T-helper 1 cell (primary cell): ENCODE measurements at places on chromosomes 1 and 21.

GRCh38 chr1:158103861-158104522 lies 76.7 kb upstream of the CD1D start:
- no peak for DNase-seq

- no peak for DNase-seq
Observed at GRCh38 chr1:24089743-24090555, 22.0 kb downstream of the MYOM3 start.

- no peak for DNase-seq
Observed at GRCh38 chr1:234494049-234494448, 15.1 kb upstream of the TARBP1 start.

DNA sequence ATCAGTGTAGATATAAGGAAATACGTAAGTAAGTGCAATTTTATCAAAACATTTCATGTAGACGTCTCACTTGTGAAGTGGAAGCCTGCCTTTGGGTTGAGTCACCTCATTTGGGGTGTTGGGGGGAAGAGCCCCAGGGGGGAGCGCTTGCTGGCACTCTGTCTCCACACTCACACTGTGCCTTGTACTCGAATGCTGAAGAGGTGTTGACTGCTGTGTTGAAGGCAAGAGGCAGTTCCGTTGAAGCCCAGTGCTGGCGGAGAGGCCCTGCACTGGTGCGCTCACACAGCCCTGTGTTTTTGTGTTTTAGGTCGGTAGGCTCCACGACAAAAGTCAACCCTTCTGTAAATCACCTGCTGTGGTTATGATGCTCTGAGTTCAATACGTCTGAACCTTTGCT lies 131.9 kb upstream of the COL6A1 start:
- no peak for DNase-seq

- DNase-seq, result no peak
Observed at GRCh38 chr1:70909262-70909822, 138.3 kb downstream of the PTGER3 start.

- DNase-seq, result no peak
Observed at GRCh38 chr1:94553323-94553730, 11.8 kb upstream of the F3 start.

GRCh38 chr1:32032275-32032615 lies 18.6 kb downstream of the KHDRBS1 start:
- DNase-seq, result no peak

DNA sequence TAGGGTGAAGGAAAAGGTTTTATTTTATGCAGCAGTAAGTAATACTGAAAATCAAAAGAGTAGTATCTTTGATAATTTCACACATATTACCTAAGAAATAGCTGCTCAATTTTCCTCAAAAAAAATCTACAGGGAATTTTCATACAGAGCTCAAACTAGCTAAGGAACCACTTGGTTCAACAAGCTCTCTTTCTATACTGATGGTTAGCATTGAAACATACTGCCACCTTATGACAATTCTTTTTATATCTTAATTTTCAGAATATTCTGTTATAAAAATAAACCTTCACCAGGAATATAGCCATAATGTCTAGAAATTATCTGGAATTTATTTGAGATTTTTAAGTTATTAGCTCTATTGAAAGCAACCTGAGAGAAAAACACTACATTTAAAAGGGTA lies 142.1 kb downstream of the DPYD start:
- no peak for DNase-seq

GRCh38 chr1:234229581-234230387 lies 143.5 kb upstream of the COA6 start:
- DNase-seq, result no peak

DNA sequence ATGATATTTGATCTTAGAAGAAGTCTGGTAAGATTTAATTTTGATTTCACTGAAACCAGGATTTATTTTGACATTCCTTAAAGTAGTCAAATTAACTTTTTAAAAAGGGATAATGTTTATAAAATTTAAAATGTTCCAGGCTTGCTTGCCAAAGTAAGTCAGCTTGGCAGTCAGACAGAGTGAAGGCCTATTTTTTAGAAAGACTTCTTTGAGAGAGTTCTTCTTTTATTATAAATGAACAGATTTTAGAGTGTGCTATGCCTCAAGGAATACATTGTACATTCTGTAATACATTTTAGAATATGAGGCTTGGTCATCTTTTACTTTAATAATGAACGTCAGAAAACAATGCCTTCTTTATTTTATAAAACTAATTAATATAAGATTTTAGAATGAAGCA lies 138.7 kb downstream of the DISP1 start:
- no peak for DNase-seq

DNA sequence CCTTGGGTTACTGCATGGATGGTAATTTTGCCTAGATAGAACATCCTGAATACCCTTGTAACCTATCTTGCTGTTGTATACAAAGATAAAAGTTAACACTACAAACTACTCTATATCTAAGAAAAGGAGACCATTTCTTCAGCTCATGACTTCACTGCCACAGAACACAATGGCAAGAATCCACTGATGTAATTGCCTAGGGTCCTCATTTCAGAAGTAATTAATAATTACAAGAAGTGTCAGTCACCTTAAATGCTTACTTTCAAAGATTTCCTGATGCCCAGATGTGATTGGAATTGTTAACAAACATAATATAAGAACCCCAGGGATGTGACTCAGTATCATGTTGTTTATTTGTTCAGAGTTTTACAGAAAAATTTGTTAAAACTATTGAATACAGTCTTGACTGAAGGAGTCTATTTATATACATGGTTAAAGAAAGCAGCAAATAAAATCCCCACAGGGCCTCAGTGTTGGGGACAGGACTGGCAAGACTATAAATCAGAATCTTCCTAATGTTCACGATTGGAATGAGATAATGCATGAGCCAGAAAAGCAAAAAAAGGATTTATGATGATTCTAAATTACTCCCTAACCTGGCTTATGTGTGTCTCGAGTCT lies 83.9 kb downstream of the CRB1 start:
- no peak for DNase-seq

DNA sequence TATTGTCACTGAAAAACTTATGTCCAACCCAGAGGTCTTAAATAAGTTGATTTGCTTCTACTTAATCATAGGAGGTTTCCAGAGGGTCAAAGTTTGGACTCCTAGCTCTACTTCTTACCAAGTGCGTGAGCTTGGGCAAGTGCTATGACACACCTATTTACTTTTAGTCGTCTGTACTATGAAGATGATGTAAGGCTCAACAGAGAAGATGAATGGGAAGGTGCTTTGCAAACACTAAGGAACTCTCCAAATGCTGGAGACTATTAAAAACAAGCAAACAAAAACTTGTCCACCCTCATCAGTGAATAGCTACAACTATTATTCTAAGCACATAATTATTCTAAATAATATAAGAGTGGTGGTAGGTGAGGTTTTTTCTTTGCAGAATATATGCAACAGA lies 232.3 kb upstream of the USP24 start:
- no peak for DNase-seq

GRCh38 chr1:228987736-228988506 lies 252.6 kb downstream of the RHOU start:
- DNase-seq, result no peak

DNA sequence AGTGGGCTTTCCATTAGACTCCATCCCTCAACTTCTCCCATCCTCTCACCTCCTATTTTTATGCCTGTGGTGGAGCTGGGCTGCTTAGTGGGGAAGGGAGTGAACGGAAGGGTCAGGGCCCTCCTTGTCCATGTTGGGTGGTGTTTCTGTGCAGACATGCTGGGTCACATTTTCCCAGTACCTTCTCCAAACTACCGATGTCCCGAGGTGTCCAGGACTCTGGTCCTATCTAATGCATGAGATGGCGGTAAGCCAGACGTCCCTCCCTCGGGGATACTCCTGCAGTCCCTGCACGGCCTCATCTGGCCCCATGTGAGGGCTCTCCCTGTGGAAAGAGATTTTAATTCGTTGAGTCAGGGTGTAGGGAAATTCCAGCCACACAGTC lies 61.0 kb downstream of the OBSCN start:
- DNase-seq, result no peak

GRCh38 chr1:101144671-101145448 lies 92.0 kb upstream of the S1PR1 start:
- no peak for DNase-seq

- no peak for DNase-seq
Observed at GRCh38 chr1:45536886-45537285, 13.7 kb upstream of the AKR1A1 start.

GRCh38 chr1:53833393-53833792 lies 4.7 kb downstream of the NDC1 start:
- DNase-seq, result no peak

GRCh38 chr1:84930831-84931230 lies 37.8 kb upstream of the LPAR3 start:
- DNase-seq, result no peak

- DNase-seq, result no peak
Observed at GRCh38 chr1:53326598-53327181, 1.2 kb downstream of the LRP8 start.

GRCh38 chr1:34928699-34929496 lies 552 bp downstream of the DLGAP3 start:
- DNase-seq, result no peak

- DNase-seq, result no peak
Observed at GRCh38 chr1:204894606-204895005, 23.9 kb downstream of the NFASC start.

DNA sequence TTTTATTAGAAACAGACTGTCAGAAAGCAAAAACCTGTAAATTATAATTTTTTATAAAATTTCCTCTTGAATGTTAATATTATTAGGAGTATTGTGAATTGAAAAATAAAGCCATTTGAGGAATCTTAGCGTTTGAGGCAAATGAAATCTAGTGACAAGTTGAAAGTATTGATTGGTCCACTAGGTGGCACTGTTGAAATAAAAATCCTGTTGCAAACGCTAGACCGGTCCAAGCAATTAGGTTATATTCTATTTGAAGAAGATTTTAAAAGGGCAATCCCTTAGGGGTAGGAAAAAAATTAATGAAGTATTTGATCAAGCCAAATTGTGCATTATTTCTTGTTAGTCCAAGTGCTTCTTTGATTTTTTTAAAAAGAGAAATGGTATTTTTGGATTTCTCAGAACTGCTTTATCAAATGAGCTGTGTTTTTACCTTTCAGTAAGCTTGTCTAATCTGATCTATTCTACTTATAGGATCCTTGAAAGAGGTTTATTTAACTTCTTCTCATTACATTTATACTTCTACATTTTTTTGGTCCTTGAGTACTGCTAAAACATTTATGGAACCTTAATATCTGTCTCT lies 57.7 kb downstream of the ATG4C start:
- peak; percentile 3 for DNase-seq

DNA sequence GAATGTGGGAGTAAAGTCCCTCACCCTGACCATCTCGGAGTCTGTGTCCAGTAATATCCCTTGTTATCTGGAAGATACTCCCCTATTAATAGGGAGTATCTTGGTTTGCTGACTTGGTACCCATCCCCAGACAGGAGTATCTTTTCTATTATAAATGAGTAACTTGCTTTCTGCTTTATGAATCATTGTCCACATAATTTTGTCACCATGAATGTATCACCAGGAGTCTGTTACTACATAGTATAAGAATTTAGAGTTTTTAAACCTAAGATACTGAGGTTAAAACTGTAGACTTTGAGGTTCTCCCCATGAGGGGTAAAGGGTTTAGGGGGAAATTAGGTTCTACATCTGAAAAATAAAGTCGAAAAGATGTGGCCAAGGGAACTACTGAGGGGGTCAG lies 175.6 kb downstream of the FCRL5 start:
- DNase-seq, result no peak

DNA sequence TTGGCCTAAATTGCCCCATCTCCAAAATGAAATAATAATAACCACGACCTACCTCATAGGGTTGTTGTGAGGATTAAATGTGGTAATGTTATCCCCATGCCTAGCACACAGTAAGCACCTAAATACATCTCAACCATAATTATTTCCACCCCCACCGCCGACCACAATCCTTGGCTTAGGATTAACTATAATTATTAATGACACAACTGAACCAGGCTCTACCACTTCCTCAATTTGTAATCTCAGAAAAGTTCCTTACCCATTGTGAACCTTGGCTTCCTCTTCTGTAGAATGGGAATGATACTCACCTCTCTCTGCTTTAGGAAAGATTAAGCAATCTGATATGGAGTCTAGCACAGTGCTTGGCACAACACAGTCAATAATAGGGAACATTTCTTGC lies 44.3 kb upstream of the TACSTD2 start:
- DNase-seq, result no peak

- DNase-seq, result no peak
Observed at GRCh38 chr1:86756062-86756406, 51.7 kb downstream of the SH3GLB1 start.

- DNase-seq, result no peak
Observed at GRCh38 chr1:151563376-151563775, 23.3 kb downstream of the TUFT1 start.

DNA sequence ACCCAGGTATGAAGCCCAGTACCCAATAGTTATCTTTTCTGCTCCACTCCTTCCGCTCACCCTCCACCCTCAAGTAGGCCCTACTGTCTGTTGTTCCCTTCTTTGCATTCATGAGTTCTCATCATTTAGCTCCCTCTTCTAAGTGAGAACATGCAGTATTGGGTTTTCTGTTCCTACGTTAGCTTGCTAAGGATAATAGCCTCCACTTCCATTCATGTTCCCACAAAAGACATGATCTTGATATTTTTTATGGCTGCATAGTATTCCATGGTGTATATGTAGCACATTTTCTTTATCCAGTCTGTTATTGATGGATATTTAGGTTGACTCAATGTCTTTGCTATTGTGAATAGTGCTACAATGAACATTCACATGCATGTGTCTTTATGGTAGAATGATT lies 2.8 kb upstream of the TP53BP2 start:
- no peak for DNase-seq

DNA sequence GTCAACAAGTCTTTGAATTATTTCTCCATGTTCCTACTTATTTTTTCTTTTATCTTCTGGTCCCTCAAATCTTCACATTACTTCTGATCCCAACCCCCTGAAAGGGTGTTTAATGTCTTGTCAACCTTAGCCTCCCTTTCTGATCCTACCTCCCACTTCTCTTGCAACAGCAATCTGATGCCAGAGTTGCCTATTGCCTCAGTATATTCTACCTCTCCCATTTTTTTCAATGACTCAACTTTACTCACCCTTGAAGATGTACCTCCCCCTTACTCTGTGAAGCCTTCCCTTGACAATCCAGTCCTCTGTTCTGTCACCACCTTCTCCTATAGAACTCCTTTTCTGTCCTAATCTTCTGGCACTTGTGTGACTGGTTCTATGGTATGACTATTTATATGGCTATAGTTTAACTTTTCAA lies 99.5 kb upstream of the CD55 start:
- no peak for DNase-seq

- no peak for DNase-seq
Observed at GRCh38 chr21:34205811-34206571, 132.6 kb downstream of the MRPS6 start.

- no peak for DNase-seq
Observed at GRCh38 chr1:84691122-84691783, 992 bp upstream of the SSX2IP start.
